ENCODE measurements at places on chromosomes 13 and 19.

- no peaks in the 10 kb centered on the region for H3K27me3 ChIP-seq
- H3K27ac ChIP-seq, result peak overlapping the region; percentile 69
- DNase-seq, result no peak
- peaks cover 44% of the 10 kb centered on the region for H3K4me1 ChIP-seq
These were observed 9.0 kb downstream of the CAPN12 start for GRCh38 chr19:38735257-38735686.

DNA sequence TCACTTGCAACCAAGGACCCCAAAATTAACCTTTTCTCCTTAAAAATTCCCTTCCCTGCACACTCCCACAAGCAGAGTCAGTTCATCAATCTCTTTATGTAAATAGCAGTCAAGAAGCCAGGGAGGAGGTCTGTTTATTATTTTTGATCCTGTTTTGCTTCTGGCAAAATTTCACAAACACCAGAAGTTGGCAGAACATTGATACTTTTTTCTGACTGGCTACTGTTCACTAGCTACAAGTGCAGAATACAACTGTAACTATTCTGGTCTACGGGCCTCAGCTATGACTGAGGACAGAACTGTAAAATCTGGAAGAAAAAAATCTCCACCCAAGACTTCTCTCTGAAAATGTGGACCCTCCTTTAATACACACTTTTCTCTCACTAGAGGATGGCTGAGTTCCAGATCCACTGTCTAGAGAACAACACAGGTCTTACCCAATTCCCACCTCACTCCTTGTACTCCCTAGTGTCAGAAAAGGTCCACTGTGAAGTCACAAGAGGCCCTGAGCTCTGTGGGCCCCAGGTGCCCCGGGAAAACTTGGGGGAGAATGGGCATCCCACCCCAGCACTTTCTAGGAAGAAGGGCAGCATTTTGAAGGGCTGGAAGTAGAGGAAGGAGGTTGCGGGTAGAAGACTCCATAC is 14.5 kb downstream of the STARD13 start:
- no peaks in the 10 kb centered on the region for H3K27me3 ChIP-seq
- peak overlapping the region; percentile 61 for H3K27ac ChIP-seq
- H3K4me3 ChIP-seq, result no peak overlapping the region
- peaks cover 52% of the 10 kb centered on the region for H3K4me1 ChIP-seq
- no peak for DNase-seq

- no peak overlapping the region for H3K27ac ChIP-seq
- no peaks in the 10 kb centered on the region for H3K4me1 ChIP-seq
- no peak for DNase-seq
- H3K36me3 ChIP-seq, result no peaks in the 10 kb centered on the region
These were observed 48.6 kb upstream of the WASF3 start for GRCh38 chr13:26508885-26509284.

GRCh38 chr19:12034620-12035019 is 859 bp downstream of the ZNF433 start:
- no peak for DNase-seq
- H3K4me3 ChIP-seq, result peak overlapping the region; percentile 96
- H3K27ac ChIP-seq, result peak overlapping the region; percentile 86
- peaks cover 30% of the 10 kb centered on the region for H3K4me1 ChIP-seq

DNA sequence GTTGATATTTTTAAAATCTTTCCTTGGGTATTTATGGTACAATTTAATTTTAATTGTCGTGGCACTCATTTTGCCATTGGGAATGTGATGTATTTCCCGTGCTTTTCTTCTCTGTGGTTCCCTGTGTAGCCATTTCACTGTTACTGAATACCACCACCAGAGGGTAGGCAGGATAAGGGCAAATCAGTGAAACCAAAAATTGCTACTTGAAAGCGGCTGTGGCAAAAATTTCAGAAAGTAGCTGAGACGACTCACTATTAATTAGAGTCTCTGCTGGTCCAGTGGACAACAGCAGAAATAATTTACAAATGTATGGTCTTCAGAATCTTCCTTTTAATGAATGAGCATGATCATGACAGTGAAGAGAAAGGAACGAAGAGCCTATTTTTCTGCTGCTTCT is 34.4 kb upstream of the MIR17HG start:
- H3K4me1 ChIP-seq, result no peaks in the 10 kb centered on the region
- no peak overlapping the region for H3K27ac ChIP-seq
- no peak overlapping the region for H3K4me3 ChIP-seq
- H3K27me3 ChIP-seq, result no peaks in the 10 kb centered on the region
- H3K36me3 ChIP-seq, result no peaks in the 10 kb centered on the region
- DNase-seq, result no peak

- no peaks in the 10 kb centered on the region for H3K4me1 ChIP-seq
- no peaks in the 10 kb centered on the region for H3K27me3 ChIP-seq
- DNase-seq, result no peak
- no peaks in the 10 kb centered on the region for H3K36me3 ChIP-seq
These were observed 116.6 kb downstream of the PCDH17 start for GRCh38 chr13:57748096-57748495.

- no peaks in the 10 kb centered on the region for H3K27me3 ChIP-seq
- H3K4me1 ChIP-seq, result peaks cover 6% of the 10 kb centered on the region
- DNase-seq, result no peak
- peak overlapping the region; percentile 1 for H3K27ac ChIP-seq
- H3K4me3 ChIP-seq, result no peak overlapping the region
These were observed 222.2 kb downstream of the MYO16 start for GRCh38 chr13:108851660-108852059.

DNA sequence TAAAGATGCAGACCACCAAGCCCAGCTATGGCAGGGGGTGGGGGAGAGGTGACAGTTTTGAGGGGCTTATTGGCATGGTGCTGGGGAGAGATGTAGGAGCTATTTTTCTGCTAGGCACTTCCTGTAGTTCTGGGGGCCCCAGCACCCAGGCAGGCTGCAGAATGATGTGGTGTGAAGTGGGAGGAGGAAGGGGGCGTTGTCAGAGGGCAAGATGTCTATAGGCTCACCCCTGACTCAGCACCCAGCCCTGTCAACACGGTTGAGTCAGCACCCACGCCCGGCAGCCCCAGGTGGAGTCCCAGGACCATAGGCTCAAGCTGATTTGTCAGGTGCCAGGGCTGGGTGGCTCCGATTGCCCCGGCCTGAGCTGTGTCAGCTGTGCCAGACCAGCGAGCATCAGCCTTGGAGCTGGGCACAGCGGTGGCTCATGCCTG is 5.8 kb downstream of the KLF2 start:
- H3K27me3 ChIP-seq, result no peaks in the 10 kb centered on the region
- H3K4me1 ChIP-seq, result peaks cover 44% of the 10 kb centered on the region
- DNase-seq, result no peak
- H3K4me3 ChIP-seq, result no peak overlapping the region
- H3K36me3 ChIP-seq, result peaks cover 19% of the 10 kb centered on the region

DNA sequence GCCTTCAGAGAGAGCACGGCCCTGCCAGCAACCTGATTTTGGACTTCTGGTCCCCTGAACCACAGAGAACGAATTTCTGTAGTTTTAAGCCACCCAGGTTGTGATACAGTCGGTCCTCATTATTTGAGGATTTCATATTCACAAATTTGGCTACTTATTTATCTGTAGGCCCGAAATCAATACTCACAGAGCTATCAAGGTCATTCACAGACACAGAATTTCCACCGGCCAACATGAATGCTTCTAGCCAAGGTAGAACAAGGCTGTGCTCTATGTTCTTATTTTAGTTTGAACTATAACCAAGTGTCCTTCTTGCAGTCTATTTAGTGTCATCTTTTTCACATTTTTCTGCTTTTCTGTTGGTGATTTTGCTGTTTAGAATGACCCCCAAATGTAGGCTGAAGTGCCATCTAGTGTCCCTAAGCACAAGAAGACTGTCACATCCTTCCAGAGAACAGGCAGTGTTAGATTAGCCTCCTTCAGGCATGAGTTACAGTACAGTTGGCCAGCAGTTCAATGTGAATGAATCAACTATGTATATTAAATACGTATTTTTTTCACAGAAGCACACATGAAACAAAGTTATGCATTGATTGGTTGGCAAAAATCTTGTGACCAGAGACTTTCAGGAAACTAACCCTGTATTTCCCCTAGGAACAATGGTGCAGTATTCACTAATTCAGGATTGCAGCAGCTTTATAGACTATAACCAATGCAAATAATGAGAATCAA is 63.5 kb downstream of the C13orf42 start:
- H3K27me3 ChIP-seq, result no peaks in the 10 kb centered on the region
- H3K4me3 ChIP-seq, result no peak overlapping the region
- no peaks in the 10 kb centered on the region for H3K4me1 ChIP-seq

DNA sequence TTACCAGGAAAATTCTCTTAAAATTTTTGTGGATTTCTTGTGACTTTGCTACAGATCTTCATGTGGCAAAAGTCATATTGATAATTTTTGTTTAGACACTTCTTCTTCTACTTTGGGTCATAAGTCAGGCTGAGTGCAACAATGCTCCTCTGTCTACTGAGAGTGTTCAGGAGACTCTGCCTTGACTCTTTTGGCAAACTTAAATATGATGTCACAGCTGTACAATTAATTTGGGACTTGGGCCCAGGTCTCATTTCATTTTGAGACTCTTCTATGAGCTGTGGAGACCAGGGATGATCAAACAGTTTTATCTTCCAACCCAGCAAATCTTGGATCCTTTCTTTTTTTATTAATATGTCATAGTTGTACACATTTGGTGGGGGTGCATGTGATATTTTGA is 19.7 kb upstream of the IPO5 start:
- no peaks in the 10 kb centered on the region for H3K36me3 ChIP-seq
- no peak overlapping the region for H3K27ac ChIP-seq
- H3K4me1 ChIP-seq, result no peaks in the 10 kb centered on the region
- no peak for DNase-seq

GRCh38 chr19:6229951-6230712 is 49.6 kb downstream of the MLLT1 start:
- no peak for DNase-seq
- no peaks in the 10 kb centered on the region for H3K27me3 ChIP-seq
- H3K4me1 ChIP-seq, result peaks cover 49% of the 10 kb centered on the region
- H3K27ac ChIP-seq, result no peak overlapping the region
- peaks cover 14% of the 10 kb centered on the region for H3K36me3 ChIP-seq

GRCh38 chr19:3375221-3376090 is 9.1 kb downstream of the NFIC start:
- H3K36me3 ChIP-seq, result no peaks in the 10 kb centered on the region
- peak overlapping the region; percentile 94 for H3K27ac ChIP-seq
- H3K4me3 ChIP-seq, result peak overlapping the region; percentile 20
- peaks cover 94% of the 10 kb centered on the region for H3K4me1 ChIP-seq
- no peak for DNase-seq

DNA sequence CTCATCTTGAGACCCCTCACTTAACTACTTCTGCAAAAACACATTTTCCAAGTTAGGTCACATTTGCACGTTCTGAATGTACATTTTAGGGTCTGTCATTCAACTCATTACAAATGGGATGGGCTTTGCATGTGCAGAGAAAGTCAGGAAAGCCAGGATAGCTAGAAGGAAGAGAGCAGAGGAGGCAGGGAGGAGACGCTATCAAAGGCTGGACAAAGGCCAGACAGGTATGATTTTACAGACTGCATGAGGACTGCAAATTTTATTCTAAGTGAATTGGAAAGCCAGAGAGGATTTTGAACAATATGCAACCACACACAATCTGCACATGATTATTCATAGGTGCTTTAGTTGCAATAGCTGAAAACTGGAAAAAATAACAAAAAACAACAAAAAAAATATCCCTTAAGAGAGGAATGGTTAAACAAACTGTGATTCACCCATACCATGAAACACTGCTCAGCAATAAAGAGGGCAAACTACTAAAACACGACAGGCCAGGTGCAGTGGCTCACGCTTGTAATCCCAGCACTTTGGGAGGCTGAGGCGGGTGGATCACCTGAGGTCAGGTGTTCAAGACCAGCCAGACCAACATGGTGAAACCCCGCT is 21.1 kb downstream of the SYDE1 start:
- no peak overlapping the region for H3K4me3 ChIP-seq
- no peaks in the 10 kb centered on the region for H3K27me3 ChIP-seq
- H3K4me1 ChIP-seq, result peaks cover 32% of the 10 kb centered on the region

- H3K36me3 ChIP-seq, result no peaks in the 10 kb centered on the region
- H3K27ac ChIP-seq, result peak overlapping the region; percentile 95
- H3K4me1 ChIP-seq, result peaks cover 34% of the 10 kb centered on the region
- no peak overlapping the region for H3K4me3 ChIP-seq
- H3K27me3 ChIP-seq, result no peaks in the 10 kb centered on the region
- DNase-seq, result no peak
These were observed 7.6 kb upstream of the KANK2 start for GRCh38 chr19:11204943-11205349.

- H3K27ac ChIP-seq, result no peak overlapping the region
- H3K27me3 ChIP-seq, result no peaks in the 10 kb centered on the region
- H3K4me3 ChIP-seq, result no peak overlapping the region
These were observed 190.4 kb downstream of the UQCRFS1 start for GRCh38 chr19:29022599-29022998.

DNA sequence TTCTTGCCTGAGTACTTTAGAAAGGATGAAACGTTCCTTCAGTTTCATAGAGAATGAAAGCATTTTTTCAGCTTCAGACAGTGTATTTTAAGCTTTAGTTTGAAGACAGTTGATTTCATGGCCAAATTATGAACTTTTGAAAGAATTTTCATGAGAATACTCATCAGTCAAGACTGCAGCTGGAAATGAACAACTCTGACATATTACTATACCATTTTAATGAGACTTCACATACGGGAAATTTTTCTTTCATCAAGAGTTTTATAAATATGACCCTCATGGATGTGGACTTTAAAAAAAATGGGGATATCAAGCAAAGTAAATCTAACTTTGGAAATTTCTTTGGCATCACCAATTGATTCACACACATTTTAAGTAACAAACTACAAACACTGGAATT is 6.4 kb downstream of the LATS2 start:
- no peaks in the 10 kb centered on the region for H3K36me3 ChIP-seq
- no peak overlapping the region for H3K27ac ChIP-seq
- H3K4me1 ChIP-seq, result peaks cover 79% of the 10 kb centered on the region
- H3K4me3 ChIP-seq, result no peak overlapping the region
- no peak for DNase-seq

DNA sequence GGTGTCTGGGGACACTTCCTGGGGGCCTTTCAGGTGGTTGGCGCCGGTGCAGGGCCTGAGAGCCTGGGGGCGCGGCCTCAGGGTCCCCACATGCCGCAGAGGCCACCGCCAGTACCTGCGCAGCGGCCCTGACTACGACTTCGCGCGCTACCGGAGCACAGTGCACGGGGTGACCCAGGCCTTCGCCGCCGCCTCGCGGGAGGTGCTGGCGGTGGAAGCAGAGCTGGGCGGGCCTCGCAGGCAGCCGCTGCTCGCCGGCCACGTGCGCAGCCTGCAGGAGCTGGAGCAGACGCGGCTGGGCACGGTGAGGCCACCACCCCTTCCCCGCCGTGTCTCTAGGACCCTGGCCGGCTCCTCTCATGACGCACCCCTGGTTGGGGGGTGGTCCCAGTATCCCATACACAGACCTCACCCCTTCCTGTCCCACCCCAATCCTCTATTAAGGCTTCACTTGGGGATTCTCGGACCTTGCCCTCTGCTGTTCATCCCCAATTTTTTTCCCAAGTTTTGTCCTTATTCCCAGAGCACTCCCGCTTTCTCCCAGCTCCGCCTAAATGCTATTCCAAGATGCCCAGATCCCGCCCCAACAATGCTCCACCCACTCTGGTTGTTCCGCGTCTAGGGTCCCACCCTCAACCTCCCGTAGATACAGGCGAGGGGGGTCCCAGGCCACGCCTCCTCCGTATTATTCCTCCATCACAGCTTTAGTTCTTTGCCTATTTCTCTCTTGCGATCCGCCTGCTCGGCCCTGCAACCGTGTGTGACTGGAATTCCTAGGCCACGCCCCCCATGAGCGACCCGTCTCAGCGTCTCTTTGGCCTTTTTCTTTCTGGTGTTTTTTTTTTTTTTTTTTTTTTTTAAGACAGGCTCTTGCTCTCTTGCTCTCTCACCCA is 1.0 kb downstream of the REX1BD start:
- peak overlapping the region; percentile 79 for H3K4me3 ChIP-seq
- no peak for DNase-seq
- peak overlapping the region; percentile 88 for H3K27ac ChIP-seq
- no peaks in the 10 kb centered on the region for H3K36me3 ChIP-seq
- H3K27me3 ChIP-seq, result no peaks in the 10 kb centered on the region
- peaks cover 44% of the 10 kb centered on the region for H3K4me1 ChIP-seq
